A549 (cell line): ENCODE measurements at places on chromosomes 13 and 19. TPM values are rescaled to one million over a fixed set of nuclear protein-coding genes. Genes with fewer than 3 reads are reported as not detected.
A peak's percentile ranks its signal among the peaks of the same experiment; 100 is the strongest.

- DNase-seq, result no peak
These were observed at the start of gene ZNF154 for GRCh38 chr19:57708641-57709361. TSS of gene ZNF154 (minus strand) at chr19:57709204. CDS start at chr19:57708971, 233 bp downstream.

DNA sequence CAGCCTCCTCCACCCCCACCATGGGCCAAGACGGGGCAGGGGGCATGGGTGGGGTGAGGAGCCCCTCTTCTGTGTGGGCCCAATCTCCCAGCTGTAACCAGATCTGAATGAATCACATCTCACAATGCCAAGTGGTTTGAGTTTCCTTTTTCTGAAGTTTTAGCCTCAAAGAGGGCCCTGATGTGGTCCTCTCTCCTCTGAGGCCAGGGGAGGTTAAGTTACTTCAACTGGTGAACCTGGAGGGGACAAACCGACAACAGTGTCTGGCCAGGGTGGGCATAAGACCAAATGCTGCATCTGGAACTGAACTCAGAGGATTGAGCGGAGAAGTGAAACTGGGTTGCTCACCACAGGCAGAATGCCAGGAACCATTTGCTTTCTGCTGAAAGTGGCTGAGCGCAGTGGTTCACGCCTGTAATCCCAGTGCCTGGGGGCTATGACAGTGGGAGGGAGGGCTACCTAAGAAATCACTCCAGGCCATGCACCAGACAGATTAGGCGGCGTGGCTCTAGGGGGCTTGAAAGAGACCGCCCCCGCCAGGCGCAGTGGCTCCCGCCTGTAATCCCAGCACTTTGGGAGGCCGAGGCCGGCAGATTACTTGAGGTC lies 15.4 kb upstream of the IRGC start:
- DNase-seq, result no peak

DNA sequence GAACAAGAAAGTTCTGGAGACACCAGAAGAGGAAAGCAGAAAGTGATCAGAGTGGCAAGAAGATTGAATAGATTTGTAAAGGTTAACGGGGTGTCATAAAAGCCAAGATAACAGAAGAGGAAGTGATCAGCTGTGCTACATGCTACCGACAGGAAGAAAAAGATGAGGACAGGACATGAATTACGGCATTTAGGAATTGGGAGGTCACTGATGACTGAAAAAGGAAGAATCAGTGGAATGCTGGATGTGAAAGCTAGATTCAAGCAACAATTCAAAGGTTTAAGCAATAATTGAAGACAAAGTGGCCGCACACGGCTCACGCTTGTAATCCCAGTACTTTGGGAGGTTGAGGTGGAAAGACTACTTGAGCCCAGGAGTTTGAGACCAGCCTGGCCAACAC lies 15.1 kb downstream of the ZNF160 start:
- no peak for DNase-seq

Gene ERICH4
- polyA plus RNA-seq, result 0.10 TPM in 1 of 3 replicates, not detected in the others

Gene ZFP82
- polyA plus RNA-seq, result 3.1 to 3.7 TPM (median 3.7 TPM) in 3 replicates

DNA sequence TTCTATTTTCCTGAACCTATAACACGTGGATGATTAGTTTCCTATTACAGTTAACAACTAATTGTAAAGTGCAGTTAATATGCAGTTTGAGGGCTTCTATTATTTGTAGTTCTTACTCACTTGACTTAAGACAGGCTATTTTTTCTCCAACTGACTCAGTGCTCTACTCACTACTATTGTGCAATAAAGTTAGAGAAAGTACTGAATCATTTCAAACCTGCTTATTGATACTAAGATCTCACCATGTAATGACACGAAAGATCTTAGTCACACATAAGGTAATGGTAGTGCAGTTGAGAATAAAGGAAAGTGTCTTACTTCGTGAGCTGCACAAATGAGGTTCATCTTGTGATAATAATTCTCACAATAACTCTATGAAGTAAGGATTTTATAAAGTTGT lies 22.8 kb upstream of the ITM2B start:
- DNase-seq, result peak; percentile 23

- DNase-seq, result no peak
These were observed 79.2 kb downstream of the SLAIN1 start for GRCh38 chr13:77776704-77777103.

- no peak for DNase-seq
These were observed 42.7 kb downstream of the UNC13A start for GRCh38 chr19:17645339-17645963.

Gene NLRP7
- polyA plus RNA-seq, result not detected in 3 replicates
